Fibroblast of skin of right quadriceps (primary cell): ENCODE measurements at places on chromosomes 12 and 14.

DNA sequence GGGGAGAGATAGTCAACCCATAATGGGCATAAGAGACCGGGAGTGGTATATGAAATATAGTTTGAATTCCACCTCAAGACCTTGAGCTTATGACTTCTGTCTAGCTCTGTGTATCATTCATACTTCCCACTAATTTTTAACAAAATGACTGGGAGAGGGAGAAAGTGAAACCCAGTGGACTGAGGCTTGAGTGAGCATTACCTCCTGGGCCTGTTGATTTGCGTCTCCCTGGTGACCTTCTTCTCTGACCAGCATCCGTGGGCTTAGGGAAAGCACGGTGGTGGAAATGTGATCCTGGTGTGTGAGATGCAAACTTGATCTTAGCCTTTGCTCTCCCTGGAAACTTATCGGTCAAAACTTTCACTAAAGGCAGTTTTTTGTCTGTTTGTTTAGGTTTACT is 207.9 kb upstream of the BCL2L14 start:
- DNase-seq: no peak

GRCh38 chr14:99320105-99320572 is 48.1 kb upstream of the BCL11B start:
- DNase-seq: peak; percentile 25

- no peak for DNase-seq
Measured at GRCh38 chr12:21649034-21649433, 8.6 kb downstream of the LDHB start.

DNA sequence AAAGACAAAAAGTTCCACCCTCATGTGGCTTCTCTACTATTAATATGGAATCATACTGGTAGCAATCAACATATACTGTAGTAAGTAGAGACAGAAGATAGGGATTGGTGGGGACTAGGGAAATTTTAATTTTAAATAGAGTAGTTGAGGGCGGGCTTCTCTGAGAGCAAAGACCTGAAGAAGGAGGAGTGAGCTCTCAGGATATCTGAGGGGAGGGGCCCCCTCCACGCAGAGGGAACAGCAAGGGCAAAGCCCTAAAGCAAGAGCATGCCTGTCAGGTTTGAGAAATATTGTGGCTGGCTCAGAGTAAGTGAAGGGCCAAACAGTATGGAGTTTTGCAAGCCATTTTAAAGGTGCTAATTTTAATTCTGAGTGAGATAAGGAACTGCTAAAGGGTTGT is 64.3 kb downstream of the PCNX1 start:
- no peak for DNase-seq

- peak; percentile 74 for DNase-seq
Measured at GRCh38 chr14:61147381-61147821, 133.7 kb downstream of the TMEM30B start.

DNA sequence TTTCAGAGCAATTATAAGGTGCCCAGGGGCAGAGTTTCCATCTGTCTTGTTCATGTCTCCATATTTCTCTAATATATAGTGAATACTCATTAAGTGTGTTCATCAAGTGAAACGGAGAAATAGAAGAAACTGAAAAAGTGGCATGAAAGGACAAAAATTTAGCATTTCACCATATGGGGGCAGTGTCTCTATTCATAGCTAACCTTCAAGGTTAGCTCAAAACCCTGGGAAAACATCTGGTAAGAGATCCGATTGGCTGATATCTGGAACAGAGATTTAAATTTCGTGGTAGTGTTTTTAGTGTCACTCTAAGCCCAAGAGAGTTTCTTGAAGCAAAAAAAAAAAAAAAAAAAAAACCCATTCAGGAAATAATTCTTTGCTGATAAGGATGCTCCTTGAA is 367.5 kb downstream of the DAD1 start:
- DNase-seq: peak; percentile 5

DNA sequence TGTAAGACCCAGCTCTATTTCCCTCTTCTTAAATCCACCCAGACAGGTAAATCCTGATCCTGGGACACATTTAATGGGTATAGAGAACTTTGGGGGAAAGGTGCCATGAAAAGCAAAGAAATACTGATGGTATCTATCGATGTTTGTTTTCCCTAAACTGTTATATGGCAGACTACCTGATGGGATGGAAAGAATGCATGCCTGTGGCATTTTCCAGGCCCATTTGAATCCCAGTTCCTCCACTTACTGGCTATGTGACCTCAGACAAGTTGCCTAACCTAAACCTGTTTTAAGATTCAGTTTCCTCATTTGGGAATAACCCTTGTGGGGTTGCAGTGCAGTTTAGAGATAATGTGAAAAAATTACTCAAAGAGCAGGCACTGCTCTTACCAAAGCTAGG is 404.5 kb downstream of the FUT8 start:
- DNase-seq: no peak

- DNase-seq: no peak
Measured at GRCh38 chr14:23543403-23543802, 8.2 kb downstream of the ZFHX2 start.

GRCh38 chr14:32312010-32312331 is 17.1 kb upstream of the AKAP6 start:
- no peak for DNase-seq

DNA sequence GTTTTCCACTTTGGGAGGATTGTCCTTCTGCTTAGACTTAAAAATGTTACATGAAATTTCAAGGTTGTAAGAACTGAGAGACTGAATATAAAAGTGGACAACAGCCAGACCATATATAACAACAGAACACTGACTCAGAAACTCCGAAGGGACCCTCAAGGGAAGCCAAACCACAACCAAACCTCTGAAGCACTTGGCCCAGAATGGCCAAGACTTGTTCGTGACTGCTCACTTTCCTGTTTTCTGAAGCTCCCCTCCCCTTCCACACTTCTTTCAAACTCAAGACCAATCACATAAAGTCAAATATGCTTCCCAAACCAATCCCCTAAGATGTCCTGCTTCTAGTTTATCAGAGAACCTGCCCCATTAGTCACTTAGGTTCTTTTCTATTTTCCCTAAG is 13.7 kb downstream of the OR6J1 start:
- peak; percentile 79 for DNase-seq

- DNase-seq: no peak
Measured at GRCh38 chr12:110247340-110248095, 33.5 kb upstream of the ATP2A2 start.

DNA sequence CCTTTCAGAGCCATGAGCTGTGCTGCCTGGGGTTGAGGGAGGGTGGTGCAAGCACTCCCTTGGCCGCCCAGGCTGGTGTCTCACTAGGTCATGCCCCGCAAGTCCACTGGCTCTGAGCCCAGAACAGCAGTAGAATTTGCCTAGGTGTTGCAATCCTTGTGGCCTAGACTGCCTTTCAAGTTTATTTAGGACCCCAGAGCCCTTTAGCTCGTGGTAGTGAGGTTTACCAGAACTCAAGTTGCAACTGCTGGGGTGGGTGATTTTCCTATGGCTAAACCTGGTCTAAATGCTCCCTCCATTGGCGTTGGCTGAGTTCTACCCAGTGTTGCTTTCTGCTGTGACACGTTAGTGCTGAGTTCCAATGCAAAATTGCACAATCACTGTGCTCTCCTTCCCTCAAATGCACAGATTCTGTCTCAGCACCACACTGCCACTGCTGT is 287.2 kb downstream of the BCAT1 start:
- peak; percentile 3 for DNase-seq

GRCh38 chr12:112239881-112240280 is 114.5 kb downstream of the TRAFD1 start:
- DNase-seq: no peak

GRCh38 chr12:87274594-87275245 is 754.5 kb downstream of the C12orf50 start:
- peak; percentile 7 for DNase-seq

DNA sequence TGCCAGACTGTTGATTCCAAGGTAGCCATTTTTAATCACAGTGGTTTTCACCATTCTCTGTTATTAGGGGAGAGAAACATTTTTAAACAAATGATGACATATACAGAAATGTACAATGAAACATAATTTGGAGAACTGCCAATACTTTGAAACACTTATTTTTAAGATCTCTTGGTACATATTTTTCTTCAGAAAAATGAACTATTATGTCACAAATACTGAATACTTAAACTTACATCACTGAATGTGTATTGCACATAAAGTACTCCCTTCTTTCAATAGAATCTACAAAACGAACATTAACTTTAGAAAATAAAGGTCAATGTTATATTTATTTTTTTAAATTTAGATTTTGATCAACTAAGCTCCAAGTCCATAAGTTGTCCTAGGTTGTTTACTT is 71.7 kb upstream of the CPNE8 start:
- DNase-seq: no peak

- no peak for DNase-seq
Measured at GRCh38 chr12:89907659-89908058, 199.0 kb upstream of the ATP2B1 start.

DNA sequence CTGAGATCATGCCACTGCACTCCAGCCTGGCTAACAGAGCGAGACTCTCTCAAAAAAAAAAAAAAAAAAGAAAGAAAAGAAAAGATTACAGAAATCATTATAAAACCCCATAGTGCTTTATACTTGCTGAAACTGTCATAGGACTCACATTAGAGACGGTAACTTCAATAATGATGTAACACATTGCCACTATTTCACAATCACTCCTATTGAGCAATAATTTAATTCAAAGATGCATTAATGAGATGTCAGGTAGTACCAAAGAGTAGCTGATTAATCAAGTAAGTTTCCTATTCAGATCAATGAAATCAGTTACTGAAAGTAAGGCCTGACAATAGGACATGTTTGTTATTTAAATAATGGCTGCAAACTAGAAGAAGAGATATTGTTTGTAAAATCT is 751.5 kb upstream of the ALG10B start:
- DNase-seq: no peak

DNA sequence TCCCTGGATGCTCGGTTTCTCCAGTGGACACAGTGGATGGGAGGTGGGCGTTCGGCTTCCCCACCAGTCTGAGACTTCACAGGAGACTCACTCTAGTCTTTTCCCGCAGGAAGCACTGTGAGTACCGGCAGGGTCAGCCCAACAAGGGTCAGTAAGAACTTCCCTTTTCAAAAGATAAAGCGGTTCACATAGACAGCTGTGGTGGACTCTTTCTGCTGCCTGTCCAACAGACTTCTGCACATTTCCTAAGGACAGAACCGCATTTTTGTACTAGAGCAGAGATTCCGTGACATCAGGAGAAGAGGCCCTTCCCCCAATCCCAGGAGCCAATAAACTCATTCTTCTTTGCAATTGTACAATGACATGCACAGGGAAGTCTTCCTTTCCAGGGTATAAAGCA is 10.4 kb downstream of the LTBR start:
- DNase-seq: no peak

- peak; percentile 60 for DNase-seq
Measured at GRCh38 chr14:68047906-68048305, 228.3 kb downstream of the RAD51B start.

- DNase-seq: peak; percentile 12
Measured at GRCh38 chr12:6724409-6724797, 557 bp downstream of the COPS7A start.

DNA sequence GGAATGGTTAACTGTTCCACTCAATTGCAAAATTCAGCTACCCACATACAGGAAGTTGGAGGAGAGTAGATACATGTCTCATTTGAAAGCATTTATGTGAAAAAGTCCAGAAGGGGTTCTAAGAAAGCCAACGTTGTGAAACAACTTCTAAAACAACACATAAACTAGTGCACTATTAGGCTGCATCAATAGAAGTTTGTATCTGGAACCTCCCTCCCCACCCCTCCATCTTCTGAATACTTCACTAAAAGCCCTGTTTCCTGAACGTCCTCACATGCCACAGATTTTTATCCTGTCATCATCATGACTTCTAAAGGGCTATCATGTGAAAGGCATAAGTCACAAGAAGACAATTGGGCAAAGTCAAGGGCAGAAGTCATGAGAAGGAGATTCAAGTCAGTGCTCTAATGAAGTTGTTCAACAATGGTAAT is 5.5 kb downstream of the KRT79 start:
- peak; percentile 11 for DNase-seq

DNA sequence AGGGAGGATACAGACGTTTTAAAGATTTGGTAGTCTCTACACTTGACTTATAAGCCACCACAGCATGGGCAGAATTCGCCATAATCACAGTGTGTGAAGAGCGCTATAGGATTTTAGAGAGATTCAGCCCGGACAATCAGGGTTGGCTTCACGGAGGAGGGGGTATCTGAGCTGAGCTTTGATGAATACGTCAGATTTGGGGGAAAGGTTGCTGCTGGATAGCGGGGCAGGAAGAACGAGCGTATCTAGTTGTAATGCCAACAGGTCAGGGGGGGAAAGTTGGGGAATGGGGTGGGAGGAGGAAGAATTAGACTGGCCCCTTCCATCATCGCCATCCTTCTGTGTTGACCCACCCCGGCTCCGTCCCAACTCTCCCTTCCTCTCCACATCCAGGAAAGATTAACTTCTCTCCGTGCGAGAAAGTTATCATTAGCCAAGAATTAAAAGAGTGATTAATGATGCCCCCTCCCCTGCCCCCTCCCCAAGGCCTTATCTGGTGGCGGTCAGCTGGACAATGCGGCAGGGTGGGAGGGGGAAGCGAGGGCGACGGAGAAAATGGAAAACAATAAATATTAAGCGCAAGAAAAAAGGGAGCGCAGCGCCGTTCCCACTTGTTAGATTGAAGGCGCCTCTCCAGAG is 13.5 kb upstream of the GPATCH2L start:
- no peak for DNase-seq

DNA sequence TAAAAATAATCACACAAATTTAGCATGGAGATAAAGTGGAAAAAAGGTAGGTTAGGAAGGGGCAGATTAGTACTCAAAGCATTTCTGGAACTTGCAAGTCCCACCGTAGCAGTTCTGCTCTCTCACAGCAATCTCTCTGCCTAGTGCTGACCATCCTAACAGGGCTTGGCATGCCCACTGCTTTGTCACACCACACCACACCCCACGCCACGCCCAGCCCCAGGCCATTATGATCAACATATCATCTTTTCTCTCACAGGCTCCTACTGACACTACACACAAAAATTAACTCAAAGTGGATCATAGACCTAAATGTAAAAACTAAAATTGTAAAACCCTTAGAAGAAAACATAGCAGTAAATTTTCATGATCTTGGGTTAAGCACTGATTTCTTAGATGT is 273.7 kb downstream of the DAD1 start:
- DNase-seq: no peak

DNA sequence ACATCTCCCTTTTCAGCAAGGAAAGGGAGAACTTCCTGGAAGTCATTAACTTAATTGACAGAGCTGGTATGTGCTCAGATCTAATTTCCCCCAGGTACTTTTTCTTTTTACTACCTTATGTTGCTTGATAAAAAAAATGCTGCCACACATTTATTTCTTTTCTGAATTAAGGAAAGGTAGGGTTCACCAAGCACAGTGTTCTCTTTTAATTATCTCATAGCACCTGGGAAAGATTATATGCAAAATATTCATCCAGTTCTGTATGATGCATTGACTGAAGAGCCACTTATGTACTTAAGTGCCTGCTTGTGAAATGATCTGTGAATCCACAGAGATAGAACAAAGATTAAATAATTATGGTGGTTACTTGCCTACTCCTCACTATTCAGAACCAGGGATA is 25.1 kb downstream of the KCNC2 start:
- DNase-seq: no peak

DNA sequence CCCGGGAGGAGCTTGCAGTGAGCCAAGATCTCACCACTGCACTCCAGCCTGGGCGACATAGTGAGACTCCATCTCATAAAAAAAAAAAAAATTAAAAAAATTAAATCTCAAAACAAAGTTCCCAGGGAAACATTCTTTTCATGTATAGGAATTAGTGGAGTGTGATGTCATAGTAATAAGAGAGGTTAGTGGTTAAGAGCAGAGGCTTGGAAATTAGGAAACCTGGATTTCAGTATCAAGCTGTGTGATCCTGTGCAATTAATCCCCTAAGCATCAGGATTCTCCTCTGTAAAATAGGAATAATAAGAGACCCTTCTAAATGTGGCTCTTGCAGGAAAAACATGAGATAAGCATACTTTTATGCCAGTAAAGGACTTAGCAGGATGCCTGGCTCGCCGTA is 3.1 kb upstream of the TXNRD1 start:
- DNase-seq: no peak
